Ascending aorta (tissue), 2 donors: ENCODE measurements at places on chromosomes 3 and 15. TPM values are rescaled to one million over a fixed set of nuclear protein-coding genes. Genes with fewer than 3 reads are reported as not detected.

LRRIQ4 gene
- total RNA-seq: not detected

GRCh38 chr3:104286645-104287044, 1080.1 kb upstream of the ALCAM start:
- DNase-seq: no peak
- H3K36me3 ChIP-seq: no peaks in the 10 kb centered on the region
- H3K4me3 ChIP-seq: no peak overlapping the region
- H3K4me1 ChIP-seq: no peaks in the 10 kb centered on the region

GRCh38 chr15:97504031-97504792, 456.3 kb upstream of the ARRDC4 start:
- H3K36me3 ChIP-seq: no peaks in the 10 kb centered on the region
- no peaks in the 10 kb centered on the region for H3K4me1 ChIP-seq
- H3K27ac ChIP-seq: no peak overlapping the region
- no peaks in the 10 kb centered on the region for H3K27me3 ChIP-seq
- H3K4me3 ChIP-seq: no peak overlapping the region
- no peak for DNase-seq

GRCh38 chr3:43196721-43197120, 89.6 kb upstream of the SNRK start:
- no peaks in the 10 kb centered on the region for H3K4me1 ChIP-seq
- H3K36me3 ChIP-seq: no peaks in the 10 kb centered on the region
- H3K4me3 ChIP-seq: no peak overlapping the region
- no peak overlapping the region for H3K27ac ChIP-seq
- no peak for DNase-seq
- H3K27me3 ChIP-seq: no peaks in the 10 kb centered on the region

- H3K27me3 ChIP-seq: no peaks in the 10 kb centered on the region
- no peak for DNase-seq
- H3K4me1 ChIP-seq: peaks cover 3% of the 10 kb centered on the region
- peak overlapping the region; percentile 48 for H3K27ac ChIP-seq
These were observed 104.1 kb upstream of the TNFAIP8L3 start for GRCh38 chr15:51198701-51199232.

DNA sequence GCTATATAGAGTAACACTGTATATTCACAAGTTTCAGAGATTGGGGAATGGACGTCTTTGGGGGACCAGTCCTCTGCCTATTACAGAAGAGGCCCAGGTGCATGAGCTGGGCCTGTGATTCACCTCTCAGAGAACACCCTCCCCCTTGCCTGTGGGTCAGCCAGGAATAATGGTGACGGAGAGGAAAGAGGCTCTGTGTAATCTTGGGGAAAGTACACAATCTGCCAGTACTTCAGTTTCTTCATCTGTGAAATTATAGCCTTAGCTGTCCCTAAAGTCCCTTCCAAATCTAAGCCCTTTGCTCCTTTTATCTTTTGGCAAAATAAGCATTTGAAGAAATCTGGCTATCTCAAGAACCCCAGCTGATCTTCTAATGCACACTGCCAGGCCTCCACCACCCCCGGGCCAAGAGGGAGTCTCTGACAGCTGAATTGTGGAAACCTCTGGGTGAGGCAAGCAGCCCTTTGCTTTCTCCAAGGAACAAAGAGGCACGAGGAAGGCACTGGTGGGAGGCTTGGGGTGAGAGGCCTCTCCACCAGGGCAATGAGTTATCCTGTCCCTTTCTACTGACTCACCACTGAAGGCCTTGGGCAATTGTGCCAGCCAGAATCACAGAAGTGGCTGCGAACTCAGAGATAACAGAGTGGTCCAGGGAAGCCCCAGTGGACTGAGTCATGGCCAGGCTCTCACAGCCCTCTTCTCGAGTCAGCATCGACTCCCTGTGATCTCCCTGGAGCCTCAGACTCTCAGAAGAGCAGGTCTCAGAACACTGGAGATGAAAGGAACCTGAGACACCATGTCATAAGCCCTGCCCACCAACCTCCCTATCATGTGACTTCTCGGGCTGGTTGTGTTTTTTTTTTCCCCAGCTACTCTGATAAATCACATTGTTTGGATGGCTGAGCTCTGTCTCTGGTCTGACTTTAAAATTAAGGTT, 31.8 kb downstream of the CCNL1 start:
- H3K4me3 ChIP-seq: no peak overlapping the region
- no peaks in the 10 kb centered on the region for H3K27me3 ChIP-seq
- H3K36me3 ChIP-seq: no peaks in the 10 kb centered on the region
- peak overlapping the region; percentile 51 for H3K27ac ChIP-seq
